ENCODE measurements at places on chromosomes 1 and 21.

DNA sequence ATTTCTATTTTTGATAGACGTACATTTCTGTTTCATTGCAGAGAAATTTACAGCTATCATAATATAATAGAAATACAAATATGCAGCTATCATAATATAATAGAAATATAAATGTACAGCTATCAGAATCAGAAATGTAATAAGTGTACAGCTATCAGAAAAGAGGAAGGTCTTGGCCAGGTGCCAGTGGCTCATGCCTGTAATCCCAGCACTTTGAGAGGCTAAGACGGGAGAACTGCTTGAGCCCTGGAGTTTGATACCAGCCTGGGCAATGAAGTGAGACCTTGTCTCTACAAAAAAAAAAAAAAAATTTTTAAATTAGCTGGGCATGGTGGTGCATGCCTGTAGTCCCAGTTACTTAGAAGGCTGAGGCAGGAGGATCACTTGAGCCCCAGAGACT, 37.9 kb downstream of the PIGM start:
- no peak for DNase-seq

GRCh38 chr1:9251501-9251900, 16.9 kb downstream of the H6PD start:
- DNase-seq, result no peak

GRCh38 chr1:224747578-224747977, 131.5 kb downstream of the CNIH3 start:
- no peak for DNase-seq

DNA sequence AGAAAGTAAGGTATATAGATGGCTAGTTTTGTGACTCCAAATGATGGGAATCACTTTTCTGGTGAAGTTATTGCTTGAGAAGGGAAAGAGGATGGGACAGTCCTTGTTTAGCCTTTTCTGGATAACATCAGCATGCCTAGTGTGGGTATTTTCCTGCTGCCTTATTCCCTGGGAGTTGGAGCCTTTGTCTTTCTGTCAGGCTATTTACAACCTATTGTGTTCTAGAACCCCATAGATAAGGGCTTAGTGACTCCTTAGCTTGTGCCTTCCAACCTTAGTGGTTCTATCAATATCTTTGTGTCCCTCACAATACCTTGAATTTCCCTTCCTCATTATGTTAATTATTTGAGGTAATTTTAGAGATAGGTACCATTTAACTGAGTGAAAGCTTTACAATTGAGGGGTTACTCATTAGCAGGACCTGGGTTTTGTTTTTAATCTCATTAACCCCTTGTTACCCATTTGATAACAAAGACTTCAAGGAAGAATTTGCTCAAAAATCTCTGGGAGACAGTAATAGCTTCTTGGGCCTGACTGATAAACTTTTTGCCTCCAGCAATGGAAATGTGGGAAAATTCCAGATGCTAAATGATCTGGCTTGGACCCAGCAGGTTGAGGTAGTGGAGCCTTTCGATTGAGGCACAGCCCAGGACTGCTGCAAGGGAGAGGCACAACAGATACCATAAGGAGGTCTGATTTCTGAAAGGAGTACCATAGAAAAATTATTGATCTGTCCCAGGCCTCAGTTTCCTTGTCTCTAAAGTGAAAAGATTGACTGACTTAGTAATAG, 49.0 kb downstream of the CACHD1 start:
- no peak for DNase-seq

- DNase-seq, result no peak
Measured at GRCh38 chr1:48693674-48694320, 82.9 kb downstream of the BEND5 start.

DNA sequence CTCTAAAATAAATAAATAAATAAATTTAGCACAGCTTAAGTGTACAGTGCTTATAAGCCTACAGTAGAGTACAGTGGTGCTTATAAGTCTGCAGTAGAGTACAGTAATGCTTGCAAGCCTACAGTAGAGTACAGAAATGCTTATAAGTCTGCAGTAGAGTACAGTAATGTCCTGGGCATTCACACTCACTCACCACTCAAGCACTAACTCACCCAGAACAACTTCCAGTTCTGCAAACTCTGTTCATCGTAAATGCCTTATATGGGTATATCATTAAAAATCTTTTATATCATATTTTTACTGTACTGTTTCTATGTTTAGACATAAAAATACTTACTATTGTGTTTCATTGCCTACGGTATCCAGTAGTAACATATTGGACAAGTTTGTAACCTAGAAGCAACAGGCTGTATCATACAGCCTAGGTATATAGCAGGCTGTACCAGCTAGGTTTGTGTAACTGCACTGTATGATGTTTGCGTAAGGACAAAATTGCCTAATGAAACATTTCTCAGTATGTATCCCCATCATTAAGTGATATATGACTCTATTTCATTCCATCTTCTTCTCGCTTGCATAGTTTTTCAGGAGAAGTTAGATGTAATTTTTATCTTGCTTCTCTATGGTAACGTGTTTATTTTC, 14.0 kb upstream of the S100B start:
- DNase-seq, result no peak

DNA sequence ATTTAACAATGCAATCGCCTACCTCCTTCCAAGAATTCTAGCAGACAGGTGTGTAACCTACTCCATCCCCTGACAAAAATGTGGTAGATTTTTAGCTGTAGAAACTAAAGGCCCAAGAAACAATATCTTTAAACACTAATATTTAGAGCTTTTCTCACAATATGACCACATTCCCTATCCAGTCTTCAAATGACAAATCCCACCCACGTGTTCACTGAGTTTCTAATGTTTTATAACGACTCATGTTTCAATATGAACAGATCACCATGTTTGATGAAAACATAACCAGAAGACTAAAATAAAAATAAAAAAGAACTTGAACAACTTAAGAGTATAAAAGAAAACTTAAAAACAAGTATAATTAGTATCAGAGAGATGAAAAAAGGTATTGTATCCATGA, 24.6 kb downstream of the RSBN1 start:
- no peak for DNase-seq

GRCh38 chr1:151474745-151475144, 15.5 kb upstream of the POGZ start:
- no peak for DNase-seq

DNA sequence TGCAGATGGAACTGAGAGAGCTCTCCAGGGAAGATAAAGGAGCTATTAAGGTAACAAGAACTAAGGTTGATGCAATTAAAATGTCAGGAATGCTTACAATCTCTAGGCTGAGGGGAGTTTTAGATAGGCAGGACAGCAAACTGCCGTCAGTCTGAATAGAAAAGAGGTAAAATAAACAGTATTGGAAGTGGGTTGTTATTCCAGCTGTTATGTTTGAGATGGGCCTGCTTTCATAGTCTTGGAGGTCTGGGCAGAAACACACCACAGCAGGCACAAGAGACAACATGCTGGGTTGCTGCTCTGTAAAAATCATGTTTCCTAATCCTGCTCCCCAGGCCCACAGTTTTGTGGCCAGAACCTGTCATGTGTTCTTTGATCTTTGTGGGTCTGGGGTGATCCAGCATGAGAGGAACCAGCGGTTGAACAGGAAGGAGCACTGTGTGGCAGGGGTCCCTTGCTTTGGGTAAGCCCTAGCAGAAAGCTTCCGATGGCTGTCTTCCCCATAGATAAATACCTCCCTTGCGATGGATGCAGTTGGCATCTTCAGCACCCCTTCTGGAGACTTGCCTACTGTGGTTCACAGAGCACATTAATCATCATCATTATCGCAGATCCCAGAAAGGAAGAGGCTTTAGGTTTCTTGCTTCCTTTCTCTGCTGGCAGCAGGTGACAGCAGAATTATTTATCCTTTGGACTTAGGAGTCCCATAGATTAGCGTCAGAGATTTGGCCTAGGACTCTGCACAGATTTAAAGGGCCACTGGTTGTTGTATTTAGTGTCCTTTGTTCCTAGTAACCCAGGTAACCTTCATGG, 97.1 kb downstream of the AK5 start:
- no peak for DNase-seq

- DNase-seq, result no peak
Measured at GRCh38 chr1:231162297-231162969, 575 bp downstream of the TRIM67 start.

- DNase-seq, result no peak
Measured at GRCh38 chr1:18319099-18319498, 161.6 kb upstream of the KLHDC7A start.

DNA sequence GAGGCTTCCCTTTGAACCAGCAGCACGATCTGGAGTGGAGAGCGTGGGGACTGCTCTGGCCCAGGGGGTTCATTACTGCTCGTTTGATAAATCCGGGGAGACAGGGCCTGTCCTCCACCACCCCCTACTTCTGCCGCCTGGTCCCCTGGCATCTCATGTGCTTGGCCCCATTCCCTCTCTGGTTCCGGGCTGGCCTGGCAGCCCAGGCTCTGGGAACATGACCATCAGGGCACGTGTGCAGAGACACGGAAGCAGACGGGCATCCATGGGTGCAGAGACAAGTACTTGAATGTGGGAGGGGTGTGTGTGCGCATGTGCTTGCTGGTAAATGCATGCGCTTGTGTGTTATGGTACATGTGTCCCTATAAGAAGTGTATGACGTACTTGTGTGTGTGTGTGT, 75.5 kb downstream of the KIRREL1 start:
- DNase-seq, result no peak
